IPS DF 19.7 (cell line): ENCODE measurements at places on chromosomes 2 and 18.

GRCh38 chr2:149739883-149740265 is 152.3 kb upstream of the MMADHC start:
- no peak for DNase-seq

GRCh38 chr2:229090225-229090624 is 180.9 kb downstream of the PID1 start:
- no peak for DNase-seq

DNA sequence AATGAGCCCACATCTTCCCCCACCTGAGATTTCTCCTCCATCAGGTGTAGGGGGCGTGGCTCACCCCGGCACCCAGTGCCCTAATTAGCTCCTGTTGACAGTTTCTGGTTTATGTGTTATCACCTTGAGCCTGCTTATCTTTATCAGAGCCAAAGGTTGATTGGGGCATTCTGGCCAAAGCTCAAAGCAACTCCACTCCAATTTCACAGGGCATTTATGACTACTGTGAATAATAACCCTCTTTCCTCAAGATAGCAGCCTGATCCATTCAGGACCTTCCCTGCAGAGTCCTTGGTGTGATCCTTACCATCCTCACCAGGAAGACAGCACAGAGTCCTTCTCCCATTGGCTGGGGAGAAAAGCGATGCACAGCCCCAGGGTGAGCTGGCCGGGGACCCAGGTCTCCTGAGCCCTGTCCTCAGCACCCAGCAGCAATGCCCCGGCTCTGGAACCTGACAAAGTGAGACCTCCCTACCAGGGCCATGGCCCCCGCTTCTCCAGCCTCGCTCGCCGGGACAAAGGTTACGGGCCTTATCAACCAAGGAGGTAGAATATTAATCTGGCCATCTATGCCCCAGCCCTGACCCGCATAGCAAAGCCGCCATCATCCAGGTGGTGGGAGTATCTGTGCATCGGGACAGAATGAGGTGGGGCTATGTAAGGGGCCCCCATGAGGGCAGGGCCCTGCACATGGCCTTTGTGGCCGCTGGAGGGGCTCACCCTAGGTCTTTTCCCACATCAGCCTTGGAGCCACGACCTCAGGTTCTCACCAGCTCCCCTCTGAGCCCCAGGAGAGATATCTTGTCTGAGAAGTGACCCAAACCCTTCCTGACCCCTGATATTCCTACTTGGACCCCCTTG is 64.5 kb downstream of the ZFP36L2 start:
- DNase-seq, result no peak

- DNase-seq, result no peak
Measured at GRCh38 chr2:234401426-234401825, 95.5 kb downstream of the ARL4C start.

DNA sequence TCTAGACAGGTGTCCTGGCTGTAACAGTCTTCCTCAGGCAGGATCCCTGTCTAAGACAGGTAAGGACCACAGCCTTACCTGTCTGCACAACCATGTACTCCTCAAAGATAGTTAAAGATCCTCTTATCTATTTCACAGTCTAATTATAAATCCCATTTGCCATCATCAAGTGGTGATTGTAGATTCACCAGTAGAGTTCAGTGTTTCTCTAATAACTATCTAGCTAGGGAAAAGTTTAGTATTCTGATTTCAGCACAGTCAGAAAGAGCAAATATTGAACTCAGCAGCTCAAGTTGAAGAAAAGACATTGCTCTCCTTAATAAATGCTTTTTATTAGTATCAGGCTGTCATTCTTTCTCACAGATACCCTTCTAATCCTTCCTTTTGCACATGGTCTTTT is 1305.5 kb upstream of the NXPH2 start:
- DNase-seq, result no peak

DNA sequence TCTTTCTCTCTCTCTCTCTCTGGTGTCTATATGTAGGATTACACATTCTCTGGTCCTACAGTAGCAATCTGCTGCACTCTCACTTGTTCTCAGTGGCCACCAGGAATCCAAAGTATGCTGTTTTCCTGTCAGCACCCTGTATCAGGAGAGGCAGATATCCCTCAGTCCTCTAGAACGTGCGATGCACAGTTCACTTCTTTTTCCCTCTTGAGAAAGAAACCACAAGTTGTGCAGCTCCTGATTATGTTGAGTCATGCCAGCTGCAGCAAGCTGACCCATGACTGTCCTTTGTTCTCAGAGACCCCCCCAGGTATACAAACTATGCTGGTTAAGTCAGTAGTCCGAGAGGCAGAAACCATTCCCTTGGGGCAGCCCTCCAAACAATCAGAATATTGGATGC is 54.6 kb downstream of the LANCL1 start:
- no peak for DNase-seq

DNA sequence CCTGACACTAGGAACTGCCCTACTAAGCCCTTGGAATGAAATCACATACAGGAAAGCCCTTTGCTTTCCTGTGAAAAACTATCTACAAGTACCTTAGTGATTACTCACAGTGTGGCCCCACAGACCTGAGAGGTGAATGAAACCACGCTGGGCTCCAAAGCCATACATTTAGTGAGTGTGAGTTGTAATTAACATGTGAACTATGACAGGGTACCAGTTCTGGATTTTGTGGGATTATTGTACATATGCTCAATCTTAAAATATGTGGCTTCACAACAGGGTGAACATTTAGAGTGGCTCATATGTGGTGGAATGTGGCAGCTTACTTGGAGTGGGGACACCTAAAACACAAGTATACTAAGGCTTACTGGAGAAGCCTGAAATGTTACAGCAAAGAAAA is 12.3 kb downstream of the KCTD1 start:
- no peak for DNase-seq

GRCh38 chr18:44733069-44733753 is 52.5 kb downstream of the SETBP1 start:
- DNase-seq, result no peak

DNA sequence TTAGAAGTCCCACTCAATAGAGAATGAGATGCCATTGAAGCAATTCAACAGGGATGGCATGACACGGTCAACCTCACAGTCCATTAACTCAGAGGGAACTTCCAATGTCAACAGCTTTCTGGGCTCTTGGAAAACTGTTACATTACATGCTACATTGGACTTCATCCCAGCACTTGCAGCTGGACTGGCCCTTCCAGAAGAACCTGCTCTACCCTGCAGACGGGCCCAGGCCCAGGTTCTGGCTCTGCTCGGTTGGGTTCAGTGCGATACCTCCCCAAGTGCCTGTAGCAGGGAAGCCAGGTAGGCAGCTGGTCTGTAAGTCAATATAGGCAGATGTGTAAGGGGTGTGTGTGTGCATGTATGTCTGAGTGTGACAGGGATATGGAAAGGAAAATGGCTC is 12.9 kb downstream of the LAMA1 start:
- no peak for DNase-seq

DNA sequence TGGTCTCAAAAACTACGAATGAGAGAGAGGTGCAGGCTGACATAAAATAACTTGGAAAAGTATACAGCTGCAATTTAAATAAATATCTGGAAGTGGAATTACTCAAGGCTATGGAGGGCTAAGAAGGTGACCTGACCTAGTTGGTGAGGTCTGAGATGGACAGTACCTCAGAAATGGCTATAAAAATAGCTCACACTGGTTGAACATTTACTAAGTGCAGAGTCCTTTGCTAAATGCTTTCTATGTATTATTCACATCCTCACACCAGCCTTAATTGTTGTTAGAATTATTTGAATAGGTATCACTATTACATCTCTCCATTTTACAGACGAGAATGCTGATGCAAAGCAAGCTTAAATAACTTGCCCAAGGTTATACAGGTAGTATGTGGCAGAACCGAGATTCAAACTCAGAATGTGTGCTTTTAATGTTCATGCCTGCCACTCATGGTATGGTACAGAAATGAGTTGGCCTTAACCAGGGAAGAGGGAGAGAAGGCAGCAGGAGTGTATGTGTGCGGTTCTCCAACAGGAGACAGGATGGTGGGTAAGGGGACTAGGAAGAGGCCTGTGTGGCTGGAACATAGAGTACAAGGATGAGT is 37.4 kb downstream of the MRPL44 start:
- DNase-seq, result no peak

- no peak for DNase-seq
Measured at GRCh38 chr2:145268931-145269330, 749.0 kb upstream of the ZEB2 start.

- DNase-seq, result no peak
Measured at GRCh38 chr18:13217466-13217961, 1.0 kb upstream of the LDLRAD4 start.

DNA sequence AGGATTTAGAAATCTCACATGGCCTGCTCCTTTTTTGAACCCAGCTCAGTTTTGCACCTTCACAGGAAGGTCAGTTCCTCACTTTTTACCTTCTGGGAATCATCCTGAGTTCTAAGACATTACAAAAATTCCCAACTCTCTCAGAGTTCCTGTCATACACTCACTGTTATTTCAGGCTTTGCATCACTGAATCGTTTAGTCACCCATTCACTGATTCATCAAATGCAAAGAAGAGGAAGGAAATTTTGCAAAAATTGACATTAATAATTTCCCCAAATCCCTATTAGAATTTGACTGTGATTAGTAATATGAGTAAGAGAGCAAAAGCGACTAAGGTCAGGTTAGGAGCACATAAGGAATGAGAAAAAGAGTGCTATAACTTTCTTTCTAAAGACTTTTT is 197.5 kb downstream of the PDE1A start:
- no peak for DNase-seq

DNA sequence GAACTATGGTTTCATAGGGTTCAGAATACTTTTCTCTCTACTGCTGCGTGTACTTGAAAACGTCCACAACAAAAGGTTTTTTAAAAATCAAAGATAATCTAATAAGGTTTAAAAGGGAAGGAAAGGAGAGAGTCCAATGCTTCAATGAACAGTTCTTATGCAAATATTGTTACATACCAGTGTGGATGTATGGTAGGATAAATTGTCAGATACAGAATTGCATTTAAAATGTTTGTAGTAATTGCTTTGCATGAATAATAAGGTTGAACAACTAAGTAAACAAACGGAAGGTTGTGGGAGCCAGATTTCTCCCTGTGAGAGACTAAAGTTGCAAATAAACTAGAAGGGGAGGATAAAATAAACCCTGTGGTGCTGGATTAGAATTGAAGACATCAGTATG is 53.8 kb upstream of the RBBP8 start:
- DNase-seq, result no peak
